ENCODE measurements at places on chromosomes 12 and 14.

- no peak for DNase-seq
These were observed 76.4 kb downstream of the CHST11 start for GRCh38 chr12:104533134-104533533.

DNA sequence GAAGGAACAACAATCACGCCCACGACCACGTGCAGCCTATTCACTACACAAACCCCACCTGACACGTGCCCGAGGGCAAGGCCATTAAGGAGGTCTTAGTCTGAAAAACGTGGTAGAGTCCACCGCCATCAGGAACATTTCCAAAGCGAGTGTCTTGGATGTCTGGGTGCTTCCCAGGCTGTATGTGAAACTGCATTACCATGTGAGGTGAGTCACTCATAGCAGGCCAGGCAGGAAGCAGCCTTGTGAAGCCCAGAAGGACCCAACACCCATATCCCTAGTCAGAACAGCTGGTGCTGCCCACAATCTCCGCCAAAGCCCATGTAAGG lies 3.3 kb upstream of the KRT79 start:
- peak; percentile 10 for DNase-seq

GRCh38 chr14:85464135-85464895 lies 65.6 kb upstream of the FLRT2 start:
- no peak for DNase-seq

DNA sequence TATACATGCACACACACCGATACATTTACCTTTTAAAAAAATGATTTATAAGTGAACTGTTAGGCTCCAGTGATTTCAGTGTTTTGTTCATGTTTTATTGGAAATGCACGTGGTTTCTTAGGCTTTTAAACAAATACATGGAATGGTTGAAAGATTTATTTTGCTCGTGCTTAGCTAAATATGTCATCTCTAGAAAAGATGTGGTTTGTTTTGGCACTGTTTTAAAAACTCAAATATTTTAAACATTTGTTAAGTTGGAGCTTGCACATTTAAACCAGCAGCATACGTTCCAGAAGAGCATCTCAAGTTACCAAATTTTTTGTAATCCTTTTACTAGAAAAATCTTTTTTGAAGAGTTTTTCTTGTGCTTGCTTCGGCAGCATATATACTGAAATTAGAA lies 44.5 kb downstream of the FOXA1 start:
- no peak for DNase-seq

DNA sequence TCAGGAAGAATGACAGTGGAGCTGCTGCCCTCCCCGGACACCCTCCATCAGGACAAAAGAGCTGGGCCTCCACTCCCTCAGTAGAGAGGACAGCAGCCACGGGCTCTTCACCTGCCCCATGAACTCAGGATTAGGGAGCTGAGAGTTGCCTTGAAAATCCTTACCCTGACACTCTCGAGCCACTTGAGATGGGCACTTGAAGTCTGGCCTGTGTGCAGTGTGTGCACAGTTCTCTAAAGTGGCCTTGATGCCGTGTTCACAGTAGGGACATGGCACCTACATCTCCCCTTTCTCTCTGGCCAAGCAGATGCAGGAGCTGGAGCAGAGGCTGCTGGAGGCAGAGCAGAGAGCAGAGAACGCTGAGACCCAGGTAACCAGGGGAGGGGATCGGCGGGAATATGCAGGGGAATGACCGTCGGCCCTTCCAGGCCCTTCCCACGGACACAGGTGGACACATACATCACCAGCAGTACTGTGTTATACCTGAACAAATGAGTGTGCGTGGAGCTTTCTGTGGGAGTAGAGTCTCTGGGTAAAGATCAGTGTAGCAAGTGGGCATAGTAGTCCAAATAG lies 22.5 kb downstream of the PLEKHH1 start:
- DNase-seq, result no peak

DNA sequence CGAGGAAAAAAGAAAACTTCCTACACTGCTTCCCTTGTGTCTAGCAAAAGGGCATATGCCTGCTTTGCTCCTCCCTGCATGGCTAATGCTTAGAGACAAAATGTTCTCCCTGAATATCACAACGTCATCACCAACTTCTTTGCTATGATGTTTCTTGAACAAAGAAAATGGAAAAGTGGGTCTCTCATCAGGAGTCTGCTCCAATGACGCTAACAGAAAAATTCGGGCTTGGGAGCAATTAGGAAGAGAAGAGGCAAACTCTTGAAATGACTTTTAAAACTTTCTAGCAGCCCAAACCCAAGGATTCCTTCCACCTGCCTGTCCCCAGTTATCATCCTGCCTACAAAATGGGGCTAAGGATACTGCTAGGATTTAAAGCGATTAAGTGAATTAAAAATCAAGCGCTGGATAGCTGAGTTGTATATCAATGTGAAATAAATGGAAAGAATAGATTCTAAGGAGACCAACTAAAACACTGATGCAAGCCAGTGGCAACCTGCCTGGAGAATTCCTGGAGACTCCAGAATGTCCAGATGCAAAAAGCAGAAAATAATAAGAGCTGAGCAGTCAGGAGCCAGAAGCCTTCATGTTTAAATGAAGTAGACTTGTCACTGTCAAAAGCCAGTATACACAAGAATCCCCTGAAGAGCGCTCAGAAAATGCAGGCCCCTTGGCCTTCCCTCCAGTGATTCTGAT lies 183.8 kb downstream of the DPF3 start:
- no peak for DNase-seq

Data from activated naive CD4-positive, alpha-beta T cell treated with anti-CD3 and anti-CD28 coated beads for 36 hours (primary cell).